ENCODE measurements at places on chromosomes 3 and 15. TPM values are rescaled to one million over a fixed set of nuclear protein-coding genes. Genes with fewer than 3 reads are reported as not detected.

DNA sequence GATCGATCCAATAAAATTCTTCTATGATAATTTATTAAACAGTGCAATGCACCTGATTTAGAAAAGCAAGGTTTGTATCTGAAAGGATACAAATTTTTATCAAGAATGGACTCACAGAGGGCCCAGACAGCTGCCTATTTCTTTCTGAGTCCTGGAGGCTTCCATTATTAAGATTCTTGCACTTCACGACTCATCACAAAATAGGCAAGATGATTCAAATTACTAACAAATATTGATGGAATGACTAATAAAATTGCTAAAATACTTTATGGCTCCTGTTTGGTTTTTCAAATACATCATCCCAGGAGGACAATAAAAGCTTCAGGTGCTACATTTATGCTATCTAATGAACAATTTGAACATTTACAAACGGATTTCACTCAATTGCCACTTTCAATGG lies 483.0 kb upstream of the AGTR1 start:
- no peak for DNase-seq

DNA sequence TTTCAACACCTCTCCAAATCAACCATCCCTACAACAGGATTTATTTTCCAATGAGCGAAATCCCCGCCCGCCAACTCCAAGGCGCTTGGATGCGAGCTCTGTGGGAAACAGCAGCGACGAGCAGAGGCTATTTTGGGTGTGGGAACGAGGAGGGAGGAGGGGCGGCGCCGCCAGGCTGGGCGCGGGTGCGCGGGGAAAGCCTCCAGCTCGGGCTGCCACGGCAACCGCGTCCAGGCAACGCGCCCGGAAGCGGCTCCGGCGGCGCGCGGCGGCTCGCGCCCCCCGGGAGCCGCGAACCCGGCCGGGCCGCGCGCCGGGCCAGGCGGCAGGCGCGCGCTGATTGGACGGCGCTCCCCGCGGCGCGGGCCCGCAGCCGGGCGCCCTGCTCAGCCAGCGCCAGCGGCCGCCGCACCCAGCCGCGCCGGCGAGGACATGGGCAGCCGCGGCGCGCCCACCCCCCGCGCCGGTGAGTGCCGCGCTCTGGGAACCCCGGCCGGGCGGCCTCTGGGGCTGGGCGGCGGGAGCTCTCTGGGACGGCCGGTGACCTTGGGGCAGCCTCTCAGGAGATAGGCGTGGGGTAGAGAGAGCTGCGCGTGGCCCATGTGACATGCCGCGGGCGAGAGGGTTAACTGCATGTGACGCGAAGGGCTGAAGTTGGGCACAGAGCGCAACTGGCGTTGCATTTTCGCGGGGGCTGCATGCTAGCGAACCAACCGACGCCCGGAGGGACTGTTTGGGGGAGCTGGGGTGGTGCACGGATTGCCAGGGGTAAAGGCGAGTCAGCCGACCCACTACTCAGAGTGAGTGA lies at the start of gene FAM81A:
Gene FAM81A, plus strand, starts transcription at position 370 of the 808 bp plus-strand sequence. CDS start 20,441 bp downstream, outside the sequence.
- peak; percentile 91 for DNase-seq

- DNase-seq: peak; percentile 23
These were observed 284.9 kb downstream of the UACA start for GRCh38 chr15:70478251-70478990.

DNA sequence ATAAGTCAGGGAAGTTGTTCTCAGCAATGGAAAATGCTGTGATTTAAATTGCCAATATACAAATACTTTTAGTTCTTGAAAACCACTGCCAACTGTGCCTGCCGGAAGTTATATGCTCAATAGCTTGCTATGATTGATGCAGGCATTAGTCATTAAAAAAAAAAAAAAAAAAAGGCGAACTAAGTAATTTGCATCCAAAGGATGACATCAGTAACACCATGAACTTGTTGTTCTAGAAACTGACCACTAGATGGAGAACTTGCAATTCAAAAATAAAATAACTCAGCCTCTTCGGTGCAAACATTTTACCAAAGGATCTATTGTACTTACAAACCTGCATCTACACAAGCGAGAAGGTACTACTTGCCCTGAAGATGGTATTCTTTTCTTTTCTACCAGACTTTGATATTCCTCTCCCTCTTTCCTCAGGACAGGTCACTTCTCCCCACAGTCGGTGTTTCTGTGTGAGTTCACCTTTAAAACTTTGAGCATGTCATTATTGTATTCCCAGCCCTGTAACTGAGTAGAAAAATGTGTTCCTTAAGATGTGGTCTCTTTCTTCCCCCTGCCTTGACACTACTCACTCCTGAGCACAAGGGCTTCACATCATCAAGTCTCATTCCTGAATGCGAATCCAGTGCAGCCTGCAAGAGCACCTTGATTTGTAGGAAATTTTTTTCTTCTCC lies 115.0 kb upstream of the VEPH1 start:
- no peak for DNase-seq

- no peak for DNase-seq
These were observed 19.4 kb downstream of the CDV3 start for GRCh38 chr3:133592843-133593242.

GRCh38 chr15:52784799-52785671 lies 5.1 kb downstream of the ONECUT1 start:
- no peak for DNase-seq

GREM1 gene
- 2.3 TPM for total RNA-seq

DNA sequence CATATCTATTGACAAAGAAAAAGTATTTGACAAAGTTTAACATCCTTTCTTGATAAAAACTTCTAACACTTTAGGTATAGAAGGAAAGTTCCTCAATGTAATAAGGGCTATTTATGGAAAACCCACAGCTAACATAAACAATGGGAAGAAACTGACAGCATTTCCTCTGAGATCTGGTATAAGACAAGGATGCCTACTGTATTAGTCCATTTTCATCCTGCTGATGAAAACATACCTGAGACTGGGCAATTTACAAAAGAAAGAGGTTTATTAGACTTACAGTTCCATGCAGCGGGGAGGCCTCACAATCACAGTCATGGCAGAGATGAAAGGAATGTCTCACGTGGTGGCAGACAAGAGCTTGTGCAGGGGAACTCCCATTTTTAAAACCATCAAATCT lies 17.8 kb upstream of the CLDN1 start:
- no peak for DNase-seq

- DNase-seq: no peak
These were observed 96.1 kb upstream of the CTNNB1 start for GRCh38 chr3:41103200-41103599.

- no peak for DNase-seq
These were observed 94.0 kb upstream of the THBS1 start for GRCh38 chr15:39486621-39487457.

GRCh38 chr15:73017987-73018386 lies 34.3 kb upstream of the NEO1 start:
- no peak for DNase-seq

DNA sequence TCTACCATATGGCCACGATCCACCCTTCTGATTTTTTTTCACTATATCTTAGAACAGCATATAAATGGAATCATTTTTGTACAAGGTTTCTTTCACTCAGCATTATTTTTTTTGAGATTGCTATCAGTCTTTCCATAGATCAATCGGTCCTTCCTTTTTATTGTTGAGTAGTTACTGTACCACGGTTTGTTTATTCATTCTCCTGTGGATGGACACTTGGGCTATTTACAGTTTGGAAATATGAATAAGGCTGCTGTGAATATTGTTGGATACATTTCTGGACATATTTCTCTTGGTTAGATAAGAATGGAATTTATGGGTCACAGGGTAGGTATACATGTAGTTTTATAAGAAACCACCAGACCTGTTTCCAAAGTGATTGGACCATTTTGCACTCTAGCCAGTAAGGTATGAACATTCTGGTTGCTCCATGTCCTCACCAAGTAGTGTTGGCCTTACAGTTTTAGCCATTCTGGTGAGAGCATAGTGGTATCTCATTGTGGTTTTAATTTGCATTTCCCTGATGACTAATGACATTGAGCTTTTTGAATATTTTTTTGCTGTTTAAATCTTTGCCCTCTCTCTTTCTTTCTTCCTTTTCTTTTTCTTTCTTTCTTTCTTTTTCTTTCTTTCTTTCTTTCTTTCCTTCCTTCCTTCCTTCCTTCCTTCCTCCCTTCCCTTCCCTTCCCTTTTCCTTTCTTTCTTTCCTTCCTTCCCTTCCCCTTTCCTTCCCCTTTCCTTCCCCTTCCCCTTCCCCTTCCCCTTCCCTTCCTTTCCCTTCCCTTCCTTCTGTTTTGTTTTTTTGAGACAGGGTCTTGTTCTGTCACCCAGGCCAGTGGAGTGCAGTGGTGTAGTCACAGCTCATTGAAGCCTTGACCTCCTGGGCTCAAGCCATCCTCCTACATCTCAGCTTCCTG lies 49.2 kb downstream of the LRRK1 start:
- DNase-seq: no peak

DNA sequence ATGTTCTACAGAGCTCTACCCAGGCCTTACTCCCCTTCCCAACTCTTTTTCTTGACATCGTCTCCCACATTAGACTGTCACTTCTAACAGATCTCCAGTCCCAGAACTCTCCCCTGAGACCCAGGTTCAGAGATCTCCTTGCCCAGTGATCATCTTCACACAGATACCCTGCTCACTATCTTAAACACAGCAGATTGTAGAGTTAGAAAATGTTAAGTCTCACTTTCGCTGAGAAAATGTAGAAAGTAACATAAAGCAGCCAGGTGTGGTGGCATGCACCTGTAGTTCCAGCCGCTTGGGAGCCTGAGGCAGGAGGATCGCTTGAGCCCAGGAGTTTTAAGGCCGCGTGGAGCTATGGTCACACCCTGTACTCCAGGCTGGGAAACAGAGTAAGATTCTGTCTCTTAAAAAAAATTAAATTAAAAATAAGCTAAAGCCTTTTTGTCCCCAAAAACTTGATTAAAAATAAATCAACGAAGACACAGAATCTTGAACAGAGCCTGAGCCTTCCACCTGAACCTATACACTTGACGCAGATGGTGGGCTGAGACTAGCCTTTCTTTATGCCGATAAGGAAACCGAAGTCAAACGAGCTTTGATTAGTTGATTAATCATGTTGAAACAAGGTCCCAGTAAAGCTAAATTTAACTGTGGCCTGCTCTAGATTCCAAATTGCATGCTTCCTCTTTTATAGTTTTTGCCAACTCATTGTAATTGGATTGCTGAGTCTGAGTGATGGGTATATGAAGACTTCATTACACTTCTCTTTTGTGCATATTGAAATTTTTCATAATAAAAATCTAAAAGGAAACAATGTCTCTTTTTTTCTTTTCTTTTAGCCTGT lies 31.3 kb upstream of the BLM start:
- no peak for DNase-seq

GRCh38 chr3:12948891-12949711 lies 107.7 kb upstream of the RPL32 start:
- no peak for DNase-seq

DNA sequence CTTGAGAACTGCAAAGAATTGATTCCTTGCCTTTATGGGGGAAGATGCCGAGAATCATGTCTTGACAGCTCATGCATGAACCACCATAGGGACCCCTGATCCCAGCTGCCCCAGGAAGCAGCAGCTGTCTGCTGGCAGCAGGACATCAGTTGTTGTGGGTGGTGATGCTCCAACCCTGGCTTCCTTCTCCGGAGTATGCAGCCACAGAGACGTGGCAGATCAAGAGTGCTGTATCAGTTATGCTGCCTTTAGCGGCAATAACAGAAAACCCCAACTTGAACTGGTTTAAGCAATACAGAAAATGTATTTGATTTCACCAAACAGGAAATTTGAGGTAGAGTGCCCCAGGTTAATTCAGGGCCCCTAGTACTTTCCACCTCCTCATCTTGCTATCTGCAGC lies 92.2 kb upstream of the TNFAIP8L3 start:
- no peak for DNase-seq

HHLA2 gene
- total RNA-seq: not detected

DNA sequence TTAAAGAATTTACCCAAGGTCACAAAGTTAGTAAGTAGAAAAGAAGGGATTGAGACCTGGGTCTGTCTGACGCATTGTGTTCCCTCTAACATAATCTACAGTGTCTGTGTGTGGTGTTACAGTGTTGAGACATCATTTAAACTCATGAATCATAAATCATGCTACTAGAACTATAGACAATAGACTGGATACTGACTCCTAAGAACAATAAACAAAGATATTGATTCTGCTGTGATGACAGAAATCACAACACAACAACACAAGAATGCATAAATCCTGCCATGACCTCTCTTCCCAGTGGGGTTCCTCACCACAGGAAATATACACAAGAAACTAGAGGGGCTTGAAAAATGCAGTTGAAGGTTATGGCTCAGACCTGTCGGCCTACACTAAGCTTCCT lies 44.3 kb downstream of the TRIM69 start:
- no peak for DNase-seq

VGLL3 gene
- 7.4 TPM for total RNA-seq

DNA sequence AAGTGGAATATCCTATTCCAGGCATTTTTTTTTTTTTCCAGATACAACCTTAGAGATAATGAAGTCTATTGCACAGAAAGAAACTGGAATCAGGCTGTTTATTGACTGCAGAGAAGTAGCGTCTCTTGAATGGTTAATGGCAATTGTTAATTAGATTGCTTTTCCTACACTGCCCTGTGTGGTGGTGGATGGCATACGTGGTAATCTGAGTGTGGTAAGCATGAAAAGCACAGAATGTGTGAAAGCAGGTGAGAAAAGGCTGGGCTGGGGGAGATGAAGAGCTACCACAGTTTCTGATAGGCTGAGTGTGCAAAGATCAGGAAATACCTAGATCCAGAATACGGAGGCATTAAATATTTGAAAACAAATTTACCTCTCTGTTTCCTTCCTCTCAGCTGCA lies 486.3 kb upstream of the TBL1XR1 start:
- DNase-seq: no peak

CA12 gene
- 1.7 TPM for total RNA-seq

DNA sequence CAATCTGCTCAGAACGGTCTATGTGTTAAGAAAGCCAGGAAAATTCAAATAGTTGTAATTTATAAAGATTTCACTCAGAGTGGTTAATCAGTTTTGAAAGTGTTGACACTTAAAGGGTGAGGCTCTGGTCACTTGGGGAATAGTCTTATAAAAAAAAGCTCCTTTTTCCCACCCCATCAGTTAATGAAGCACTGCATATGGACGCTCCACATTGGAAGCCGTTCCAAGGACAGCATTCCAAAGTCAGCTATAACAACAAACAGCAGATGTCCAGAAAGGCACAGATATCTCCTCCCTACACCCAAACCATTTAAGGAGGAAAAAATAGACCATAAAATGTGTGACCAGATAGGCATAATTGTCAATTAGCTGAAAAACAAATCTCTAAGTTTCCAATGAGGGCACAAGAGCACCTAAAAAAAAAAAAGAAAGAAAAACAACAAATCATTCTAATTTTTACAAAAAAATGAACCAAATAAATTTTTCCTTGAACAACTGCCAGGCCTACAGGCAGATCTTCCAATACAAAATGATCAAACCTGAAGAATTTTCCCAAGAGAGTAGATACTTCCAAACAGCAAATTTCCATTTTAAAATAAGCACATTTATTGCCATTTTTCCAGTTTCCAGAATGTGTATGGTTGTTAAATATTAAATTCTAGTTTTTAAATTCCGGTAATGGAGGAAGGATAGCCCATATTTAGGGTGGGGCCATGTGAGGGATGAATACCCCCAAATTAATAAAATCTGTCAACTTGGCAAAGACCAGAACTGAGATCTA lies 198.3 kb downstream of the ERC2 start:
- DNase-seq: peak; percentile 24
